ENCODE measurements at places on chromosomes 6 and 20. TPM values are rescaled to one million over a fixed set of nuclear protein-coding genes. Genes with fewer than 3 reads are reported as not detected.

Gene PEDS1
- total RNA-seq, result 31.0 TPM

Gene BPIFB2
- not detected for total RNA-seq

Gene PLN
- total RNA-seq, result 0.55 TPM

Gene ANKRD6
- 29.7 TPM for total RNA-seq

Gene ANGPT4
- total RNA-seq, result not detected

- DNase-seq, result no peak
These were observed 60.7 kb downstream of the SUN5 start for GRCh38 chr20:32943490-32944052.

GRCh38 chr20:42919316-42919715, 270.4 kb downstream of the PTPRT start:
- DNase-seq, result no peak

GRCh38 chr6:166485651-166486535, 100.6 kb downstream of the RAMACL start:
- DNase-seq, result no peak

DNA sequence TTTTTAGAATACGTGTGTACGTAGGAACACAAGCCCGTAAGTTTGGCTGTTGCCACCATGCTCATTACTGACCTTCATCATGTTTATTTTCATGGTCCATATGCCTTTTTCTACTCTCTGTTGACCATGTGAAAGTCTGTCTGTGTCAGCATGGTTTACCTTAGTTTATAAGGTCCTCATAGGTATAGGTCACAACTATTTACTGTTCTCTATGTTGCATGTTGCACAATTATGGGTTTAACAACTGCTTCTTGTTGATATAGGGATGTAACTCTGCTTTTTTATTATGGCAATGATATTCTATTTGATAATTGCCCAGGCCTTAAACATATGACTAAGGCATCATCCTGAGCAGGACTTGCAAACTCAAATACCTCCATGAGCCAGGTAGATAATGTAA, 13.4 kb upstream of the RANBP9 start:
- no peak for DNase-seq

DNA sequence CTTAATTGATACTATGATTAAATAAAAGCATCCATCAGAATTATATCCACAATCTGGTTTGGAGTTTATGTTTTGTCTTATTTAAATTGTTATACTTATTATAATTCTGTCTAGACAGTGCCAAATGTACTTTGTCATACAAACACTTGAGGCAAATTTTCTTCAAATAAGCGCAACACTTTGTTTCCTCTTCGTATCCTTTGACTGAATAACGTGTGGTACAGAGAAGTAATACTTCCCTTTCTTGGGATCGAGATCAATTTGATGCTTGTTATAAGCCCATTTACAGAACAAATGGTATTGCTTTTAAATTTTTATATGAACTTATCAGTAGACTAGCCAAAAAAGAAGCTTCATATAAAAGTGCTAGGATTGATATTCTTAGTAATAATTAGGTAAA, 111.0 kb downstream of the ATG5 start:
- DNase-seq, result no peak

- peak; percentile 55 for DNase-seq
These were observed 14.8 kb upstream of the CHMP4B start for GRCh38 chr20:33796263-33796906.

GRCh38 chr6:20411953-20412681, 10.4 kb downstream of the E2F3 start:
- no peak for DNase-seq
